ENCODE measurements at places on chromosomes 6 and 20. TPM values are rescaled to one million over a fixed set of nuclear protein-coding genes. Genes with fewer than 3 reads are reported as not detected.

Gene DDO
- total RNA-seq, result not detected

Gene OR2H2
- not detected for total RNA-seq

Gene CGA
- total RNA-seq, result not detected

Gene PPP1R3G
- not detected for total RNA-seq

Gene EDEM2
- total RNA-seq, result 23.9 TPM

Gene CTAGE9
- total RNA-seq, result not detected
